ENCODE measurements at places on chromosomes 2 and 18.

- H3K4me1 ChIP-seq, result peaks cover 15% of the 10 kb centered on the region
- H3K4me3 ChIP-seq, result no peak overlapping the region
- H3K27ac ChIP-seq, result no peak overlapping the region
- no peaks in the 10 kb centered on the region for H3K27me3 ChIP-seq
Measured at GRCh38 chr18:57583297-57583835, 3.1 kb downstream of the FECH start.

DNA sequence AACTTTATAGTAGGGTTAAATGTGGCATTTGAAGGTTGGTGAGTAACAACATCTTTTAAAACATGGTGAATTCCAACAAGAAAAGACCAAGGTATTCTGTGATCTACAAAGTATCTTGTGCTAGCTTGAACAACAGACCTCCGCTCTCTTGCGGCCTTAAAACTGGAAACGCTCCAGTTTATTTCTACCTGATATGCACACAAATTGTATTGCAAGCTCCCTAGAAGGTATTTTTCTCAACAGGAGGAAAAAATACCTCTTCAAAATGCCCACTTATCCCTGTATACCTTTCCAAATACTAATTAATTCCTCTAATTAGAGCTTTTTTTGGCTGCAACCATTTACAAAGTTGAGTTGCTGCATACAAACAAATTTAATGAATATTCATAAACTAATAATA is 69.5 kb downstream of the KCNH7 start:
- H3K36me3 ChIP-seq, result no peaks in the 10 kb centered on the region
- H3K27ac ChIP-seq, result no peak overlapping the region
- H3K4me3 ChIP-seq, result no peak overlapping the region

GRCh38 chr2:146228466-146229058 is 1616.3 kb upstream of the ACVR2A start:
- no peak overlapping the region for H3K4me3 ChIP-seq
- no peaks in the 10 kb centered on the region for H3K4me1 ChIP-seq
- no peak overlapping the region for H3K27ac ChIP-seq

GRCh38 chr2:106187273-106187891 is 6.7 kb downstream of the UXS1 start:
- no peak overlapping the region for H3K27ac ChIP-seq
- no peaks in the 10 kb centered on the region for H3K27me3 ChIP-seq
- no peaks in the 10 kb centered on the region for H3K36me3 ChIP-seq
- H3K4me3 ChIP-seq, result no peak overlapping the region
- peaks cover 31% of the 10 kb centered on the region for H3K4me1 ChIP-seq

DNA sequence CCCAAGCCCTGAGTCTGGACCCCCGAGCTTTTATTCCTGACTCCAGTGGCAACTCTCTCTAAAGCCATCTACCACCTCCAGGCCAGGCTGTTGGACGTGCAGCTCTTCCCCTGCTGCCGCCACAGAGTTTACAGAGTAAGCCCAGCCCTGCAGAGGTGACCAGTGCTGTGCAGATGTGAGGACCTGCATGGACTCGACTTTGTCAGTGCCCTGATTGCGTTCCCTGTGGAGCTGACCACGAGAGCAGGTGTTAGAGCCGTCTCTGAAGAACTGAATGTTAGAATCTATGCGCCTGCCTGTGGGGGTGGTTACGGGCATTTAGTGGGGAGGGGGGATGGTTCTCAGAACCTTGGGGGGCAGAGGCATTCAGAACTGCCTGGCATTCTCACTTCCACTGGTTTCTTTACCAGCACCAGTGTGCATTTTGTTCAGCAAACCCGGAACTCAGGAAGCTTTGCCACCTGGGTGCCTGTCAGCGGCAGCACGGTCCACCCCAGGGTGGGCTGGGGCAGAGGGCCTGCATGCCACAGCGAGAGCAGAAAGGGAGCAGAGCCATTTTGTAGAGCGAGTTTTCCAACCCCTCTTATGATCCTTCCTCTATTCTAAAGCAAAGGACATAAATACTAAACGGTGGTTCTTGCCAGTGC is 137.9 kb downstream of the KLHL29 start:
- peaks cover 5% of the 10 kb centered on the region for H3K36me3 ChIP-seq
- peaks cover 17% of the 10 kb centered on the region for H3K4me1 ChIP-seq
- H3K27ac ChIP-seq, result no peak overlapping the region
- no peak overlapping the region for H3K4me3 ChIP-seq

GRCh38 chr2:123816203-123816602 is 208.9 kb upstream of the CNTNAP5 start:
- peaks cover 6% of the 10 kb centered on the region for H3K4me1 ChIP-seq
- no peaks in the 10 kb centered on the region for H3K36me3 ChIP-seq
- H3K27me3 ChIP-seq, result no peaks in the 10 kb centered on the region
- H3K27ac ChIP-seq, result no peak overlapping the region
- H3K4me3 ChIP-seq, result no peak overlapping the region

DNA sequence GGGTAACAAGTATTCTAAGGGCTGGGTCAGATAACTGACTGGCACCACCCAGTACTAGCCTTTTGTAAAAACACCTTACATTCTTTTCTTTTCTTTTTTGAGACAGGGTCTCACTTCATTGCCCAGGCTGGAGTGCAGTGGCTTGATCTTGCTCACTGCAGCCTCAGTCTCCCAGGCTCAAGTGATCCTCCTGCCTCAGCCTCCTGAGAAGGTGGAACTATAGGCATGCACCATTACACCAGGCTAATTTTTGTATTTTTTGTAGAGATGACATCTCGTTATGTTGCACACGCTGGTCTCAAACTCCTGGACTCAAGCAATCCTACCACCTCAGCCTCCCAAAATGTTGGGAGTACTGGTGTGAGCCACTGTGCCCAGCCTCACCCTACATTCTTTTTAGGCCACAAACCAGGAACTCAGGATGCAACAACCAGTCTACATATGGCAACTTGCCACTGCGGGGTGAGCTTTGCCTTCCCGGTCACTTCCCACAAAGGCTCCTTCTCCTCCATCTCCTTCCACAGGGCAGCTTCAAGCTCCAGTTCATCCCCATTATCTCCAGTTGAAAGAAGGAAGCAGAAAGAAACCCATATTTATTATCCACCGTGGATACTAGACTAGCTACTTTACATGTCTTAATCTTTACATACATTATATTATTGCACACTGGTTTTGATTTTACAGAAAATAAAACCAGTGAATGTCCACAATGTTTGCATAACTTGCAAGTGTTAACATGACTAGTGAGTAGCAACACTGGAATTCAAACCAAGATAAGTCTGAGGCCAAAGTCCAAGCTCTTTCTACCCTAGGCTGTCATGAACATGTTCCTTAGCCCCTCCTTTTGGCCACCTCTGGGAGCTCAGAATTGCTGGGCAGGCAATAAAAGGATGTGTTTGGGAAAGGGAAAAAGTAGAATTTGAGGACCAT is 23.7 kb upstream of the AP1S3 start:
- no peaks in the 10 kb centered on the region for H3K27me3 ChIP-seq
- H3K4me3 ChIP-seq, result peak overlapping the region; percentile 66
- H3K27ac ChIP-seq, result peak overlapping the region; percentile 96
- H3K36me3 ChIP-seq, result peaks cover 11% of the 10 kb centered on the region
- DNase-seq, result peak; percentile 94
